ENCODE measurements at places on chromosomes 12 and 14.

DNA sequence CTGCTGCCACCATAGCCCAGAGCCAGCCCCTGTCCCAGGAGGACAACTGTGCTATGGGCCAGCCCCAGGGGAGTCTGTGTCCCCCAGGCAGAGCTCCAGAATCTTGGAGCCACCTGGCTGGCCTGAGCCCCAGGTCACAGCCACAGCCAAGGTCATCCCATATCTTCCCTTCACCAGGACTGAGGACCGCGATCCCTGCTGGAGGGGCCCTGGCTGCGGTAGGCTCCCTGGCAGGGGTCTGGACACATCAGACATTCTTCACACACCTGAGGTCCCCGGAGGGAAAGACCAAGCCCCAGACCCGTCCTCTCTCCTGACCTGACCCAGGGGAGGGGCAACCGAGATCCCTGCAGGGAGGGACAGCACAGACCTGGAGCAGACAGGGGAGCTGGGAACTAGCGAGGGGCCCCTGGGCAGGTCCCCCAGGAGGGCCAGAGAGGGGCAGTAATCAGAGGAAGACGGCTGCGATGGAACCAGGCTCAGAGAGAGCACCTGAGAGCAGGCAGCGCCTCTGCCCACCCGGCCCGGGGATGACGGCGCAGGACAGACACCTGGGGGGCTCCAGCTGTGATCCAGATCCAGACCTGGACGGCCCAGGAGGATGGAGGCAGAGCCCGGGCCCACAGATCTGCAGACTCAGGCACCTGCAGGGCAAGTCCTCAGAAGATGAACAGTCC lies 103.2 kb upstream of the EIF5 start:
- no peak for DNase-seq

GRCh38 chr12:24821691-24822090 lies 127.2 kb downstream of the BCAT1 start:
- no peak for DNase-seq

DNA sequence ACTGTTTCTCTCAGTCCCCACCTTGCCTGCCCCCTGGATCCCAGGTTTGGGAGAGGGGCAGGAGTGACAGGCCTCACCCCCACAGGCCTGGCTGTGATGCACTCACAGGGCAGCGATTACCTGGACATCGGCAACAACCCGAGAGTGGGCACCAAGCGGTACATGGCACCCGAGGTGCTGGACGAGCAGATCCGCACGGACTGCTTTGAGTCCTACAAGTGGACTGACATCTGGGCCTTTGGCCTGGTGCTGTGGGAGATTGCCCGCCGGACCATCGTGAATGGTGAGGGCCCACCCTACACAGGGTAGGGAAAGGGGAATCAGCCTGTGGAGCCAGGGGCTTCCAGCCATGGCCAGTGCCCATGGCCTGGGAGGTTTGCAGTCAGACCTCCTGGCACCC lies 8.6 kb downstream of the ACVRL1 start:
- no peak for DNase-seq

- no peak for DNase-seq
Measured at GRCh38 chr14:32985866-32986265, 47.2 kb downstream of the NPAS3 start.

GRCh38 chr12:50258167-50258551 lies 25.2 kb downstream of the LIMA1 start:
- no peak for DNase-seq

DNA sequence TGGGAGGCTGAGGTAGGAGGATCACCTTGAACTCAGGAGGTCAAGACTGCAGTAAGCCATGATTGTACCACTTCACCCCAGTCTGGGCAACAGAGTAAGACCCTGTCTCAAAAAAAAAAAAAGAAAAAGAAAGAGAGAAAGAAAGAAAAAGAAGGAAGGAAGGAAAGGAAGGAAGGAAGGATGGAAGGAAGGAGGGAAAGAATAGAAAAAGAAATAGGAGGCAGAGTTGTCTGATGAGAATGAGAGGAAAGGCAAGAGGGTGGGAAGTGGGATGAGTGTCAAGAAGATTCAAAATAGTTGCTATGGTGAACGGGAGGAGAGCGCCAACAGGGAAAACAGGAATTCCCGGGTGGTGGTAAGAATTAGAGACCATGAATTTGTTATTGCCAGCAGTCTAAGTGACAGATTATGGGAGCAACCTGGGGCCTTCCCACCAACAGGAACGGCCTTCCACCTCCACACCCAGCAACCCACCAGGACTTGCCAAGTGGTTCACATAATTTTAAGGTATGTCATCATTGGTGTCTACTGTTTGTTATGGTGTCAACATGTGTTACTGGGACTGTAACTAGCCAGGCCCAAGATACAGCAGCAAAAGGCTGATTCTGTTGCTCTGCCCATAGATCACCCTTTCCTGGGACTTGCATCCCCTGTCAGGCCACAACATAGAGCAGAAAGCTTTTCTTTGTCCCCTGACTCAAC lies 36.1 kb upstream of the C12orf76 start:
- DNase-seq = no peak

GRCh38 chr12:5499566-5500330 lies 67.8 kb downstream of the NTF3 start:
- no peak for DNase-seq

DNA sequence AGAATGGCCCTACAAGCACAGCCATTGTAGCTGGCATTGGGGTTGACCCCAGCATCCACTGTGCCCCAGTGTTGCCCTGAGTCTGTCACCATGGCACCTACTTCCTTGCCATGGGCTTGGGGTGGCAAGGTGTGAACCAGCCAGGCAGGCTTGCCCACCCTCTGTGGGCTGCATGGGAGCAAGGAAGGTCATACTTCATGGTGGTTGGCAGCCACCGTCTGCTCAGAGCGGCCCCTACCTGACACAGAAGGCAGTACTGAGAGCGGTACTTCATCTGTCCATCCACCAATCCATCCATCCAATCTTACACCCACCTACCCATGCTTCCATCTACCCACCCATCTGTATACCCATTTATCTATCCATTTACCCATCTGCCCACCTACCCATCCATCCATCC lies 160.1 kb downstream of the KIF26A start:
- DNase-seq = no peak

DNA sequence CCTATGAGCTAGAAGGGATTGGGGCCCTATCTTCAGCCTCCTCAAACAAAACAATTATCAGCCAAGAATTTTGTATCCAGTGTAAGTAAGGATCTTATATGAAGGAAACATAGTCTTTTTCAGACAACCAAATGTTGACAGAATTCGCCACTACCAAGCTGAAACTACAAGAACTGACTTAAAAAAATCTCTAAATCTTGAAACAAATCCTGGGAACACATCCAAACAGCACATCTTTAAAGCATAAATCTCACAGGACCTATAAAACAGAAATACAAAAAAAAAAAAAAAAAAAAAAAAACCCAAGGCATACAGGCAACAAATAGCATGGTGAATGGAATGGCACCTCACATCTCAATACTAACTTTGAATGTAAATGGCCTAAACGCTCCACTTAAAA lies 41.3 kb upstream of the LMNTD1 start:
- no peak for DNase-seq

DNA sequence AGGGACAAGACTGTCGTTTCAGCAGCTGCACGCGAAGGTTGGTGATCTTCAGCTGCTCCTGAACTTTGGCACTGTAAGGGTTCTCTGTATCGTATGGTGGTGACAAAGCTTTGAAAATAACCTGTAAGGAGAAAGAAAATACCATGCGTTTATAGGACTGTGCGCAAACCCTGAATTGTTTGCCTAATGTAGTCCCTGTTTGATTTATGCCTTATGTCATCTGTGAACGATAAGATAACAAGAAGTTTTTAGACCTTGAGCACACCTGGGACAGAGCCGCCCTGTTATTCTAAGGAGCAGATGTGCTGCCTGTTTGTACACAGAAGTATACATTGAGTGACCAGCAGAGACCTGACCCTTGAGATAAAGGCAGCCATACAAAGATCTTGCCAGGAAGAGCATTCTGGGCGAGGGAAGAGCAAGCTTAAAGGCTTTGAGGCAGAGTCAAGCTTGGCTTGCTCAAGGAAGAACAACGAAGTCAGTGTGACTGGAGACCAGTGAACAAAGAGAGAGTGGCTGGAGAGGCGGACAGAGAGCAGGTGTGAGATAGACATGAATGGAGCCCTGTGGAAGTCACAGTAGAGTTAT lies 52.4 kb downstream of the NTN4 start:
- no peak for DNase-seq

- no peak for DNase-seq
Measured at GRCh38 chr14:75711796-75712211, 50.8 kb downstream of the TTLL5 start.

GRCh38 chr12:12327802-12328201 lies 22.2 kb downstream of the MANSC1 start:
- no peak for DNase-seq

GRCh38 chr14:54881235-54881760 lies 21.3 kb downstream of the GCH1 start:
- DNase-seq = no peak

DNA sequence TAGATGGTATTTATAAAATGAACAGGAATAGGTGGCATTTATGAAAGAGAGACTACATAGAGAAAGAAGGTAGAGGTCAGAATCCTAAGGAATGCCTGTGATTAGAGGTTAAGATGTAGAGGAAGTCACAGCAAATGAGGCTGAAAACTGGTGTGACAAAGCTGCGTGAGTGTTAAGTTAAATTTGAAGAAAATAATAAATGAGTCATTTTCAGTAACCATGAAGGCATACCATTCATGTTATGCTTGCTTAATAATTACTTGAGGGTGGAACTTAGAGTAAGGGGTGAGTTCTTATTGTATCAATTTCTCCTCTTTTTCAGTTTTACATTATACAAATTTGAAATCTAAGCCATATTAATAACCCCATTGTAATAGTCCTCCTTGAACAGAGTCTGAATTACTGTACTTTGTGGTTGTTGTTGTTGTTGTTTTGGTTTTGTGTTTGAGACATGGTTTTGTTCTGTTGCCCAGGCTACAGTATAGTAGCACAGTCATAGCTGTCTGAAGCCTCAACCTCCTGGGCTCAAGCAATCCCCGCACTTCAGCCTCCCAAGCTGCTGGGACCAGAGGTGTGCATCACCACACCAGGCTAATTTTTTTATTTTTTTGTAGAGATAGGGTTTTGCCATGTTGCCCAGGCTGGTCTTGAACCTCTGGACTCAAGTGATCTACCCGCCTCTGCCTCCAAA lies 761.5 kb downstream of the GALC start:
- DNase-seq = no peak

GRCh38 chr14:95322651-95323050 lies 2.9 kb upstream of the CLMN start:
- DNase-seq = no peak

DNA sequence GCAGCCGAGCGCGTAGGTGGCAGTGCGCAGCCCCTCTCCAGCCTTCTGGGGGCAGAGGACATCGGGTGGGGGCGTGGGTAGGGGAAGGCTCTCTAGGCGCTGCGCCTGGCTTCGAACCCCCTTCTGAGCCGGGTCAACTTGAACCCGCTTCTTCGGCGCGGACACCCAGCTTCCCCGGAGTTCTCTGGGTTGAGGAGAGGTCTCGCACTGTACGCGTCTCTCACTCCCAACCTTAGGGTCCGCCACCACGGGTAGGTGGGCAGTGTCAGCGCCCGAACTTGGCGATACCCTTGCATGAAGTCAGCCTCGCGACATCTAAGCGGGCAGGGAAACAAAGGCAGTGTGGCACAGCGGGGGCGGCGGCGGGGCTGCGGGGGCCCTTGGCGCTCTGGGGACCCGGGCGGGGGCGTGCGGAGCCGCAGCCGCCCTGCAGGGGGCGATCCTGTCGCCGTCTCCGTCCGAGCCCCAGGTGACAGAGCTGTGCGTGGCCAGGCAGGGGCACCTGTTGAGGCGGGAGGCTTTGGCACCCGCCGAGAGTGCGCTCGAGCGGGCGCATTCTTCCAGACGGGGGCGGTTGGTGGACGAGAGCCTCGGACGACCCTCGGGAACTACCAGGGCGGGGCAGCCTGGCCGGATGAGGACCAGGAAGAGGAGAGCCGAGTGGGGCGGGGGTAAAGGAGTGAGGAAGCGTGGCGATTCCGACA lies 1.1 kb downstream of the GALNT16 start:
- DNase-seq = no peak

DNA sequence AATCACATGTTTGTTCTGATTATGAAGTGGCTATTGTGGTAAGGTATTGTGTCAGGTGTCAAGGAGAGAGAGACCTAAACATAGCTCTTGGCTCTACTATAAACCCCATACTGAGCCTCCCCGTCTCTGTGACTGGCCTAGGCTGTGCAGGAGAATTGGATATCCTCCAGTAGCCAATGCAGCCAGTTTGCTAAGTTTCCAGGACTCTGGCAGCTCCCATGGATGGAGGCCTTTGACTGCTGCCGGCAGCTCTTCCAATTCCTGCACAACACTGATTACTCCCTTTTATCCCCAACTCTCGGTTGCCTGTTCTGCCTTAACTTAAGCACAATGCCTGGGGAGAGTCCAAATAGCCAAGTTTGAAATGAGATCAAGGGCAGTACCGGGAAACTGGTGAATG lies 59.3 kb downstream of the ABCC9 start:
- DNase-seq = no peak

- peak; percentile 91 for DNase-seq
Measured at GRCh38 chr12:1939801-1940607, 21.6 kb upstream of the CACNA2D4 start.

GRCh38 chr14:23009483-23009938 lies 432 bp downstream of the C14orf93 start:
- DNase-seq = no peak

- DNase-seq = no peak
Measured at GRCh38 chr12:92640691-92641090, 62.1 kb upstream of the PLEKHG7 start.

DNA sequence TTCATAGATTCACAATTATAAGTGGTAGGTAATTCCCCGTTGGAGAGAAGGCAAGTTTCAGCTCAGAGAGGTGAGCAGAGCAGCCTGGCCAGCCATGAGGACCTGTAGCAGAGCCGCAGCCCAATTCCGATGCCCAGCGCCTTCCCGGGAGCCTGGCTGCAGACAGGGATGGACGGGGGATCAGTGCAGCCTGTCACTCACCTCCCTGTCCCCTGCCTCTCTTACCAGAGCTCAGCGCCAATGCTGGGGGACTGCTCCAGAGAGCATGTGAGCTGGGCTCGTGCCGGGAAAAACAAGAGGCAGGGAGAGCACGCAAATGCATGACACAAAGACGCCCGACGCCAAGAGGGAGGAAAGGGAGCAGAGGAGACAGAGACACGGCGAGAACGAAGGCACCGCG lies 231.9 kb downstream of the BCL11B start:
- DNase-seq = no peak

- no peak for DNase-seq
Measured at GRCh38 chr12:2651068-2651965, 143.5 kb upstream of the FKBP4 start.
